ENCODE measurements at places on chromosomes 16 and 17.

- no peak for DNase-seq
Observed at GRCh38 chr16:82071421-82071820, 36.4 kb downstream of the HSD17B2 start.

DNA sequence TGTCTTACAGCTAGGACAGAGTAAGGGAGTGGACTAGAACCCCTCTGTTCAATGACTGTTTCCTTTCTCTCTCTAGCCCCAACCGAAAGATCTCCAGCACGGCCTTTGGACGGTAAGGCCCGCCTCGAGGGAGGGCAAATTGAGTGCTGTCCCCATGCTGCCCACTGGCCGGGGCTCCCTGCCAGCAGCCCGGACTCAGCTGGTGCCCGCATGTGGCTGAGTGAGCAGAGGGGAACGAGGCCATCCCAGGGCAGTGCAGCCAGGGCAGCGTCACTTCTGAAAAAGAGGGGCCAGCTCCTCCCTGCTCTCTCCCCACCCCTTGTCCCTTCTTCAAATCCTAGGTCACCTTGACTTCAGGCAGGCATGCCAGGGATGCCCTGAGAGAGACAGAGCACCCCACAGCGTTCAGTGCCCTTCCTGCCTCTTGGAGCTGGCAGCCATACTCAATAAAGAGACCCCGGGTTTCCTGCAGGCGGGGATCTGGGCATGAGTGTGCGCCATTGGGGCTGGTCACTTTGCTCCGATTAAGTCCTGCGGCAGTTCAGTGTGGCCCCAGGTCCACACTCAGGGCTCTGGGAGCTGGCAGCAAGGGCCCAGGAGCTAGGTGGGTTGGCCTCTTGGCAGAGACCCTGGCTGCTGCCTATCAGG is 130.9 kb downstream of the RAB11FIP4 start:
- no peak for DNase-seq

- DNase-seq, result no peak
Observed at GRCh38 chr17:76419576-76420260, 33.2 kb downstream of the UBE2O start.

DNA sequence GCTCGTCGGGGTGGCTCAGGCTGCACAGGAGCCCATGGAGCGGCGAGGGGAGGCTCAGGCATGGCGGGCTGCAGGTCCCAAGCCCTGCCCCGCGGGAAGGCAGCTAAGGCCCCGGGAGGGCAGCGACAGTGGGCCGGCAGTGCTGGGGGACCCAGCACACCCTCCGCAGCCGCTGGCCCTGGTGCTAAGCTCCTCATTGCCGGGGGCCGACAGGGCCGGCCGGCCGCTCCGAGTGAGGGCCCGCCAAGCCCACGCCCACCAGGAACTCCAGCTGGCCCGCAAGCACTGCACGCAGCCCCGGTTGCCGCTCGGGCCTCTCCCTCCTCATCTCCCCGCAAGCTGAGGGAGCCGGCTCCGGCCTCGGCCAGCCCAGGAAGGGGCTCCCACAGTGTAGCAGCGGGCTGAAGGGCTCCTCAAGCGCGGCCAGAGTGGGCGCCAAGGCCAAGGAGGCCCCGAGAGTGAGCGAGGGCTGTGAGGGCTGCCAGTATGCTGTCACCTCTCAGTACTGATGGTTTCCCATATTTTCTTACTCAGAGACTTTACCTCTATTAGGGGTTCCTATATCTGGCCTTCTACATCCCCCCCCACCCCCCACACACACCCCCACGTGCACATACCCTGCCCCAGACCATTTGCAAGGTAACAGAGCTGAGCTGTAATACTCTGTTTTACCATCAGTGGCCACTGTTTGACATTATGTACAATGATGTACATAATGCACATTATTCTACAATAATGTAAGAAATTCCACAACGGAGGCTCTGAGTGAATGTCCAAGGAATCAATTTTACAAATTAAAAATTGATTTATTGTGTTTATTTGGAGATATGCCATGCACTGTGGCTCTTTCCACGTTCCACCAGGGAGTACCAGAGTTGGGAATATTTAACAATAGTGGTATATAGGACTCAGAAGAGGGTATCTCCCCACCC is 3.7 kb upstream of the VAT1L start:
- no peak for DNase-seq

- DNase-seq, result no peak
Observed at GRCh38 chr16:73086108-73086507, 38.2 kb upstream of the ZFHX3 start.

DNA sequence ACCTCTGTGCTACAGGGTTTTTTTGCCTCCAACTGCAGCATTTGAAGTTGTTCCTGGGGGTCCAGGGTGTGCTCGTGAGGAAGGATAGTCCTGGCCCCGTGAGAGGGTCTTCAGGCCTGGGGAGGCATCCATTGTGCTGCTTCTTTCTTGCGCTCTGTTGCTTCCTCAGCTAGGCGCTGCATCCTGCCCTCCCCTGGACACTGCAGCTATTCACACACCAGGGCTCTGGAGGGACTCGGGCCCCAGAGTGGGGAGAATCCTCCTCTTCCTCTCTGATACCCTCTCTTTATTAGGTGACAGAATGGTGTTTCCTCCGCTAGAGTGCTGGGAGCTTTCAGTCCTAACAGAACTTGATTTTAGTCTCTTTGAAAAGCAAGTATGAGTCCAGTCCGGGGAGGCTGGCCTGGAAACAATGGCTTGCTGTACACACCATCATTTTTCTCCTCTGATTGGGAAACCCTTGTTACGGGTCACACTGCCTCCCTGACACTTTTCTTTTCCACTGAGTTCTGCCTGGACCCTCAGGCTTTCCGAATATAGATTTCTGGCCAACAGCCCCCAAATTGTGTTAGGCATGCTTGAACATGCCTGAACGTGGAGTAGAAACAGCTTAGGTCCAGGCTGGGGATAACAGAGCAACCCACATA is 81.4 kb upstream of the ELAC2 start:
- no peak for DNase-seq

DNA sequence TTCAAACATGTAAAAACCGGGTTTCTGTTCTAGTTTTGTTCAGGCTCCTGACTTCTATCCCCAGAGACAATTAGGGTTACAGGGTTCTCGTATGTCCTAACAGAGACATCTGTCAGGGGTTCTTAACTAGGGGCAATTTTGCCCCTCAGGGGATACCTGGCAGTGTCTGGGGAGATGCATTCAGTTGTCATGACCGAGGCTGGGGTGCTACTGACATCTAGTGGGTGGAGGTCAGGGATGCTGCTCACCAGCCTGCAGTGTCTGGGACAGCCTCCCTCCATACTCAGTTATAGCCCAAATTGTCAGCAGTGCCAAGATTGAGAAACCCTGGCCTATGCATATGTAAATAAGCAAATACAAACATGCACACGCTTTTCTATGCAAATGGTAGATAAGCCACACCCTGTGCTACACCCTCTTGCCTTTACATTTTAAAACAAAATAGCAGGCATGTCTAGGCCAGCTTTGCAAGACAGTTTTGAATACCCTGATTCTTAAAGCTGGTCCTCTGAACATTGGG is 37.4 kb downstream of the CLEC16A start:
- no peak for DNase-seq

DNA sequence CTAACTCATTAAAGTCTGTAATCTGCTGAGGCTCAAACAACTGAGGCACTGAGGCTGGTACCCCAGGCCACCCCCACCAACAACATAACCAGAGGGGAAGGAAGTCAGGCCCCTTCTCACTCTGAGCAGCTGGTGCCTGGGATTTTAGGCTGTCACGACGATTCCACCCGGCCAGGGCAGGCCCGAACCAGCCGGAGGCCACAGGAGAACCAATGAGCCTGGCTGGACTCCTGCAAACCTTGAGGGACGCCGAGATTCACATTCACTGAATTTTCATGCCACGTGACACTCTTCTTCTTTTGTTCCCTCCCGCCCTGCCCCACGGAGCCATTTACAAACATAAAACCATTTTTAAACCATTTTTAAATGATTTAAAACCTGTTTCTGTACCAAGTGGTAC is 48.1 kb downstream of the RPH3AL start:
- DNase-seq, result no peak

- no peak for DNase-seq
Observed at GRCh38 chr16:68645494-68646388, 631 bp downstream of the CDH3 start.

DNA sequence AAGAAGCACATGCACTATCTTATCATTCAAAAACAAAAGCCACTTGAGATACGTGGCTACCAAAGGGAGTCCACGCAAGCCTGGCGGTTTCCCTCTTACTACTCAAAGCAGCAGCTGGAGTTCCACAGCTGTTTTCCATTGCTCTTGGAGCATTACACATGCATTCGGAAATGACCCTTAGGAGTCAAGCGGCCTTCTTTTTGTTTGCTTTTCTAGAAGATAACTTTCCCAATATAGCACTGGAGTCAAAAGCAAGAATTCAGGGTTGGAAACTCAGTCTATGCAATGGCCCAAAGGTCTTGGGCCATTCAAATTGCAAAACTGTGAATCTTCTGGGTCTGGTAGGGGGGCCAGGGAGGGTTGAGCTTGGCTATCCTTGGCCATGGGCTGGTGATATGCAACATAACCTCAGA is 97.8 kb upstream of the MAF start:
- DNase-seq, result no peak

GRCh38 chr17:40345161-40345993 is 19.2 kb downstream of the GJD3 start:
- DNase-seq, result peak; percentile 53

GRCh38 chr17:16428098-16428882 is 12.9 kb downstream of the TRPV2 start:
- no peak for DNase-seq

DNA sequence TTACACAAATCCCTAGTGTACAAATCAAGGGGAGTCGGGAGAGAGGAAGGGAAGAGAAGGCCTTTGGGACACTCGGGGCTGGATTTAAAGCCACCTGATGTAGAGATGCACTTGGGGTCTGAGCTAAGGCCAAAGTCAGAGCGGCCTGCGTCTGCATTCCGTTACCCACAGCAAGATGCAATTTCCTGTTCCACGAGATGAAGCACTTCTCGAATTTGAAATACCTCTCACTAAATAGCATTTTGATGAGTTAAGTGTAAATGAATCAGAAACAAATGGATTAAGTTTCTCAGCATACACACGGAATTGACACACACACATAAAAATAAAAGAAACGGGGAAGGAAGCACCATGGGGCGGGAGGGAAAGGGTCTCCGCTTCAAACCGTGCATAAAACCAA is 386.0 kb downstream of the SOX9 start:
- DNase-seq, result no peak

GRCh38 chr16:72997141-72997542 is 50.8 kb downstream of the ZFHX3 start:
- no peak for DNase-seq

GRCh38 chr16:16062023-16062937 is 112.9 kb downstream of the ABCC1 start:
- DNase-seq, result no peak

DNA sequence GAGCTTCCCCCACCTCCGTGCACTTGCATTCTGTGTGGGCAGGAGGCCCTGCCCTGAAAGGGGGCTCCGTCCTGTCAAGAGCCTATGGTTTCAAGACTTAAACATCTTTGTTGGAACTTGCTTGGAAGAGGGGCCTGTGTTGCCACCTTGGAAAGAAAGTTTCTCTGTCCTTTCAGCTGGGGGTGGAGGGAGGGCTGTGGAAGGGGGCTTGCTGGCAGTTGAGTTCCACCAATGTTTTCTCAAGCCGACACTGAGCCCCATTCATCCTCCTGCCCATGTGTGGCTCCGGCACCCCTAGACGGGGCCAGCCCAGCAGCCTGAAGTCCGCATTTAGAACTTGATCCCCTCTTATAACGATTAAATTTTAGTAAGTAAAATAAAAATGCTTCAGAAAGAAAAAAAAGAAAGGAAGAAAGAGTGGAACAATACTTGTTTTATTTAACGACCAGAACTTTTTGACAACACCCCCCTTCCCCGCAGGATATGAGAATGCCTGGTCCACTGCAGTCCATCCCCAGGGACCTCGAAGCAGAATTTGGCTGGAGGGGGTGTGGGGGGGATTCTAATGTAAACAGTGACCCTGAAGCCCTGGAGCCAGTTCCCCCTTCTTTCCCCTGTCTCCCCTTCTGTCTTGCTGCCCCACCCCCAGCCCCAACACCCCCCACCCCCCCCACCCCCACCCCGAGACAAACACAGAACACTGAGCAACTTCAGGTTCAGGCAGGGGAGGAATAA is 26.9 kb upstream of the CLEC18A start:
- no peak for DNase-seq

- no peak for DNase-seq
Observed at GRCh38 chr16:10878644-10879501, 1.9 kb downstream of the CIITA start.

DNA sequence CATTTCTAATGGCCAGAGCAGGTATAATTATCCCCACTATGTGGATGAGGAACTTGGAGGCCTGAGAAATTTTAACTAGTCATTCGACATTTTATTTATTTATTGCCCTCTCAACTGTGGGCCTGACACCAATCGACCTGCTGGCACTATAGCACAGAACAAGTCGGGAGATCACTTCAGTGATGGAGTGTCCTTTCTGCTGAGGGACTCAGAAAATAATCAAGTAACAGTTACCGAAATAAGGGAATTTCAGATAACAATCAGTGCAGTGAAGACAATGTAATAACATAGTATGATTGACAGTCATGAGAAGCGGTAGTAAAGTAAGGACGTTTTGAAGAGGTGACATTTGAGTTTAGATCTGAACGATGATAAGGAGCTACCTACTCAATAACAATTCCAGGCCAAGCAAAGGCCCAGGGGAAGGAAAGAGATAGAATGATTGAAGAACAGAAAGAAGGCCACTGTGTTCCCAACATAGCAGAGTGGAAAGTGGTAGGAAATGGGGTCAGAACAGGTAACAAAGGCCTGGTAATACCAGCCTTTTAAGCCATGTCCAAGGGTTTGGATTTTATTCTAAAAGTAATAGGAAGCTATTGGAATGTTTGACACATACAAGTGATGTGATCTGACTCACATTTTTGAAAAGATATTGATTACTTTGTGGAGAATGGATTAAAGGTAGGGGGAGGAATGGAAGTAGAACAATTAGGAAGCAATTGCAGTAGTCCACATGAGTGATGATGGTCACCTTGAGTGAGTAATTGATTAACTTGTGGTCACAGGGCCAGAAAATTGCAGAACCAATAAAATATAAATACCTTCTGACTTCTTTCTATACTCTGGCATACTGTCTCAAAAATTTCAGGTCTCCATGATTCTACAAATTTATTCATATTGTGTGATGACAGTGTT is 1.4 kb downstream of the STXBP4 start:
- DNase-seq, result no peak

GRCh38 chr17:75980188-75981018 is 1.4 kb downstream of the TEN1 start:
- no peak for DNase-seq

GRCh38 chr17:75009139-75009724 is 3.2 kb upstream of the MRPL58 start:
- DNase-seq, result no peak

DNA sequence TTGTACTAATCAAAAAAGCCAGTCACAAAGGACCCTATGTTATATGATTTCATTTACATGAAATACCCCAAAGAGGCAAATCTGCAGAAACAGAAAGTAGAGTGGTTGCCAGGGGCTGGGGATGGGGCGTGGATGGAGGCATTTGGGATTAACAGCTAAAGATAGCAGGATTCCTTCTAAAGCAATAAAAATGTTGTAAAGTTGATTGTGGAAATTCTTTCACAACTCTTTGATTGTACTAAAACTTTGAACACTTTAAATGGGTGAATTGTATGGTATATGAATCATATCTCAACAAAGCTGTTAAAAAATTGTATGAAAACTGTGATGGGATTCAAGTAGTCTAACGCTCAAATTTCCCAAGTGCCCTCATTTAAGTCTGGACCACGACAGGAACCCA is 630.8 kb downstream of the MAF start:
- DNase-seq, result no peak

GRCh38 chr16:72944757-72945485 is 103.0 kb downstream of the ZFHX3 start:
- DNase-seq, result no peak
